Stimulated activated naive CD8-positive, alpha-beta T cell treated with anti-CD3 and anti-CD28 coated beads, Interleukin-15, amount 100 ng/mL, for 72 hours (primary cell): ENCODE measurements at places on chromosomes 6 and 20.

DNA sequence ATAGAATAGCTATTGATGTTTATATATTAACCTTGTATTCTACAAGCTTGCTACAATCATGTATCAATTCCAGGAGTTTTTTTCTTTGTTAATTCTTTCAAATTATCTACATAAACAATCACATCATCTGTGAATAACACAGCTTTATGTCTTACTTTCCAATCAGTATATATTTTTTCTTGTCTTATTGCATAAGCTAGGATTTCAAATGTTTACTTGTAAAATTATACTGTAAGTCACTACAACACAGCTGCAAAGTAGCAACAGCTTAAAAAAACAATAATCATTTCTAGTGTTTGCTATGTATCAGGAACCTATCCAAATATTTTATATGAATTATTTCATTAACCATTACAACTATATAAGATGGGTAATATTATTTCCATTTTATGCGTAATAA, 270.4 kb downstream of the KIF16B start:
- no peak for DNase-seq

DNA sequence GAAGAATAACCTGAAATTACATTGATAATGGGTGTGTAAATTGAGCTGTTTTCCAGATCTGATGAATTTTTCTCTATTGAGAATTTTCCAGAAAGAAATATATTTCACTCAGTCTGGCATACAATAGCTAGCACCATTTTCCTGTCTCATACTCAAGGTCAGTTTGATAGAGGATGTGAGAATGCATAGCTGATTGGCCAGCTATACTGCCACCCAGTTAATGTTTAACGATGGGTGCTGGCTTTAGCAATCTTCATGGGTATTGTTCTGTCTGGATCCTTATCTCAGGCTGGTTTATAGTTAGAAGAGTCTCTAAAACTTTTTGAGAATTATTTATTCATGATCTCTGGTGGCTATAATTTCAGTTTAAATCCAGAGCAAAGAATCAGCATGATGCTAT, 147.4 kb downstream of the HDGFL1 start:
- no peak for DNase-seq

GRCh38 chr6:46583081-46583480, 69.5 kb downstream of the CYP39A1 start:
- no peak for DNase-seq

DNA sequence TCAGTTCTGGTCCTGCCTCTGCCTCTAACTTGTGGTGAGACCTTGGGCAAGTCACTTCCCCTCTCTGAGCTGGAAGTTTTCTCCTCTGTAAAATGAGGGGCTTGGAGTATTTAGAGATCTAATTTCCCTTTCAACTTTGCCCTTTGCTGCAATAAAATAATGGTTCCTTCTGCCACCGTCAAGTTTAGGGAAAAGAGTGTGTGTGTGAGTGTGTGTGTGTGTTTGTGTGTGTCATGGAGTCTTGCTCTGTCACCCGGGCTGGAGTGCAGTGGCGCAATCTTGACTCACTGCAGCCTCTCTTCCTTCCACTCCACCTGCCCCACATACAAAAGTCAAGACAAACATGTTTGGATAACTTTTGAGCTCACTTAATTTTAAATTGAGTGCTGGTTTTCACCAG, 39.2 kb upstream of the PIM1 start:
- DNase-seq, result no peak

- no peak for DNase-seq
These were observed 76.9 kb downstream of the FAM50B start for GRCh38 chr6:3926150-3926482.

DNA sequence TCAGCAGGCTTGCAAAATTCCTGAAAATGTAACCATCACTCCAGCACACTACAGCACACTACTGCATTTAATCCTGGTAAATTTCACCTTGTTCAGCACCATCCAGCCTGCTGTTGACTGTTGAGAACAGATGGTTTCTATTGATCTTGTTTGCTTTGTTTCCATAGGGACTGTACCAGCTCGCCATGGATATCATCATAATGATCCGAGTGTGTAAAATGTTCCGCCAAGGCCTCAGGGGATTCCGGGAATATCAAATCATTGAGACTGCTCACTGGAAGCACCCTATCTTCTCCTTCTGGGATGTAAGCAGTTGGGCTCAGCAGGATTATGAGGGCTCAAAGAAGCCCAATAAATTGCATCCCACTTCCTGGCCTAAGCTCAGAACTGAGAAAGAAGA, 4.1 kb downstream of the CNBD2 start:
- no peak for DNase-seq

- no peak for DNase-seq
These were observed 15.8 kb downstream of the KCNK15 start for GRCh38 chr20:44761423-44761822.

GRCh38 chr20:19786311-19786710, 28.3 kb downstream of the RIN2 start:
- no peak for DNase-seq

- DNase-seq, result no peak
These were observed 366.2 kb downstream of the ZFAND3 start for GRCh38 chr6:38185752-38186151.

GRCh38 chr6:115539531-115539930, 521.2 kb downstream of the FRK start:
- DNase-seq, result no peak

DNA sequence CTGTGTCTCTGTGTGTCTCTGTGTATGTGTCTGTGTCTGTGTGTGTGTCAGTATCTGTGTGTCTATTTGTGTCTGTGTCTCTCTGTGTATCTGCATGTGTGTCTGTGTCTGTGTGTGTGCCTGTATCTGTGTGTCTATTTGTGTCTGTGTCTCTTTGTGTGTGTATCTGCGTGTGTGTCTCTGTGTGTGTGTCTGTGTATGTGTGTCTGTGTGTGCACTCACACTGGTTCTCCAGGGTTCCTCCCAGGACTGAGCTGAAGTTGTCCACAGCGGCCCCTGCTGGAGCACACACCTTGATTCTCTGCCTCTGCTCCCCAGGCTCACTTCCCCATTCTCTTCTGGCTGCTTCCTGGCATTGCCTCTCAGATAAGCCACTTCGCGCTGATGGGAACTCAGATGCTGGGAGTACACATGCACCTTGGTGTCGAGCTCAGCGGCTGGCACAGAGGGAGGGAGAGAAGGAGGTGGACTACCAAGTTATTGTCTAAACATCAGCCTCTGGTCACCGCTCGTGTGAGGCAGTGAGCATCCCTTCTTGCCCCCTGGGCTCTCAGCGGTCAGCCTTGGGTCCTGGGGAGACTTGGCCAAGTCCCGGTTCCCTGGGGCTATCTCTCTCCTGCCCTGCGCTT, 104.9 kb upstream of the NXT1 start:
- no peak for DNase-seq

GRCh38 chr6:149716181-149716963, 1.5 kb downstream of the LATS1 start:
- DNase-seq, result no peak

DNA sequence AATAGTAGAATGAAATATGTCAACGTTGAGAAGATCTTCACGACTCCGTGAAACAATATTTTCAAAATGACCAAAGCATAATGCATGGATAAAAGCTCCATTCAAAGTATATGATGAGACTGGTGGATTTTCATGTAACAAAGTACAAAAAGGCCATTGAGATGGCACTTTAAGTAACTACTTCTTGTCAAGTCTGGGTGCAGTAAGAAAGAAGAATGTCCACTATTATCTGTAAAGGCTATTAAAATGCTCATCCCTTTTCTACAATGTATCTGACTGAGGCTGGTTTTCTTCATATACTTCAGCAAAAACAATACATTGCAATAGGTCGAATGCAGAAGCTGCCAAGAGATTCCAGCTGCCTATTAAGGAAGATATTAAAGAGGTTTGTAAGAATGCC, 457.4 kb downstream of the PKHD1 start:
- DNase-seq, result no peak

- no peak for DNase-seq
These were observed 129.8 kb upstream of the SMLR1 start for GRCh38 chr6:130697271-130697994.

GRCh38 chr6:37054580-37054979, 49.1 kb downstream of the FGD2 start:
- no peak for DNase-seq
